A549 treated with GW870086 at 1 μM for 4 hours (cell line): ENCODE measurements at places on chromosomes 16 and 17. TPM values are rescaled to one million over a fixed set of nuclear protein-coding genes. Genes with fewer than 3 reads are reported as not detected.

ATF7IP2 gene
- total RNA-seq, result 9.4 to 12.8 TPM (median 12.7 TPM) in 5 replicates

GPRC5C gene
- total RNA-seq, result 51.5 to 76.5 TPM (median 69.0 TPM) in 5 replicates

PRKCB gene
- 0.13 to 0.33 TPM (median 0.21 TPM) in 5 replicates for total RNA-seq

GRIN2C gene
- 0.14 to 0.37 TPM (median 0.22 TPM) in 5 replicates for total RNA-seq

RAB37 gene
- 1.1 to 1.4 TPM (median 1.3 TPM) in 5 replicates for total RNA-seq

ZG16B gene
- total RNA-seq, result 0.61 to 1.3 TPM (median 1.00 TPM) in 5 replicates
